ENCODE measurements at places on chromosomes 6 and 20.
A peak's percentile ranks its signal among the peaks of the same experiment; 100 is the strongest.

GRCh38 chr20:44736170-44737021, 9.3 kb upstream of the KCNK15 start:
- peak; percentile 93 for DNase-seq

DNA sequence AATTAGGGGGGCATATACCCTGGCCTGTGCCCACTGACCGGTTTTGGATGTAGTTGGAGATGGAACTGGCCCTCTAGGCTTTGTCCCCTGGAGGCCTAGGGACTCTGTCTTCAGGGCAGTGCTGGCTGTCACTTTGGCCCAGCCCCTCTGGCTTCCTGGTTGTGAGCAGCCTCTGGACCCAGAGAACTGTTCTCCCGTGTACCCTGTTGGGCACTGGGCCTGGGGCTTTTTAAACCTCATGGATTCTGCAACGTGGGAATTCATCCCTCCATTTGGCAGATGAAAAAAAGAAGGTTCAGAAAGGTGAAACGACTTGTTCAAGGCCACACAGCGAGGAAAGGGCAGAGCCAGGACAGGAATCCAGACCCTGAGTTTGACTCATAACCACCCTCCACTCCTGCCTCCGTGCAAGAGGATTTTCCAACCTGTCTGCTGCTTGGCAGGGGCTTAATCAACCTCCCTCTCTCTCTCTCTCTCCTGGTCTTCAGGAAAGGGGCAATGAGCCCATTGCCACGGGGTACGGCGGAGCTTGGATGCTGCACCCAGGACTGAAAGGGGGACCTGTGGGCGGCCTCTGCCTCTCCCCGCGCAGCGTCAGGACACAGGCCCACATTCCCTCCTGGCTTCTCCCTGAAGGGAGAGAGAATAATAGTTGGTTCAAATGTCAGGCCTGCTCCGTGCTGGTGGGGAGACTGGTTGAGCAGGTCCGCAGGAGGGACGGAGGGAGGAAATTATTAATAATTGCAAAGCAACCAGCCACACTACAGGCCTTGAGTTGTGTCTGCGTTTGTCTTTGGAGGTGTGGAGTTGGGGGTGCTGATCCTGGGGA, 56.0 kb downstream of the CEBPB start:
- no peak for DNase-seq

GRCh38 chr20:64158346-64159285, 5.6 kb upstream of the MYT1 start:
- DNase-seq: no peak

- no peak for DNase-seq
Measured at GRCh38 chr20:1926237-1926636, 31.0 kb downstream of the SIRPA start.

DNA sequence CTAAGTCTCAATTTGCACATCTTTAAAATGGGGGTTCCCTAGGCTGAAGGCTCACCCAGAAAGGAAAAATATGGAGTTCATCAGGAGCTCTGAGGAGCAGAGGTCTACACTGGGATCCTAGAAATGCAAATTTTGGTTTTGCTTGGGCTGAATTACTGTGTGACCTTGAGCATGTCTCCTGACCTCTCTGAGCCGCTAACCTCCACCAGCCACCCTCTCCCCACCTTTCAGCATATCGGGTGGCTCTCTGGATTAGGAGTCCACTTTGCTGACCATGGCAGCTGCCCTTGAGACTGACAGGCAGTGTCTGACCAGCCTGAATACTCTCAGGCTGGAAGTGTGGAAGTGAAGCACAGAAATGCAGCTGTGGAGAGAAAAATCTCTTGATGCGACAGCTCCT, 165.9 kb upstream of the LRFN2 start:
- no peak for DNase-seq

DNA sequence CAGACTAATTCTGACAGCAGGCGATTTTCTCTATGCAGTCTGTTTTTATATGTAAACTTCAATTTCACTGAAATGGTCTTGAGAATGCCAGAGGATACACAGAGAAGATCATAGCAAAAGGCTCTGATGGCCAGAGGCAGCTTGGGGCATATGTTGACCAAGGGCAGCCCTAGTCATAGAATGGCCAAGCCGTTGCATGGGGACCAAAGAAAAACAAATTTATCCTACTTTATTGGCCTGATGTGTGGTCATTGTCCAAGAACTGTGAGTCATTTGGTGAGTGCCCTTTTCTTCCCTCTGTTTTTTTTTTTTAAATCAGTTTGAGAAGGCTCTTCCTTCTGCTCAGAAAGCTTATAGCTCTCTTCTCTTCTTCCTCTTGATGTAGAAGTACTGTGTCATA, 5.8 kb downstream of the HDGFL1 start:
- peak; percentile 16 for DNase-seq

- DNase-seq: no peak
Measured at GRCh38 chr6:105691971-105692370, 289.1 kb upstream of the PREP start.

GRCh38 chr6:132147530-132148011, 196.4 kb upstream of the CCN2 start:
- DNase-seq: peak; percentile 96

DNA sequence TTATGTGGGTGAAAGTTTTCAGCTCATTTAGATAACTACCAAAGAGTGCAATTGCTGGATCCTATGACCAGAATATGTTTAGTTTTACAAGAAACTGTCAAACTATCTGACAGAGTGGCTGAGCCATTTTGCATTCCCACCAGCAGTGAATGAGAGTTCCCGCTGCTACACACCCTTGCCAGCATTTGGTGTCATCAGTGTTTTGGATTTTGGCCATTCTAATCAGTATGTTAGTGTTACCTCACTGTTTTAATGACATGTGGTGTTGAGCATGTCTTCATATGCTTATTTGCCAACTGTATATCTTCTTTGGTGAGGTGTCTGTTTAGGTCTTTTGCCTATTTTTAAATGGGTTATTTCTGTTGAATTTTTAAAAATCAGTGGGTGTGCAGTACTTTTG, 120.9 kb downstream of the CFAP61 start:
- no peak for DNase-seq

DNA sequence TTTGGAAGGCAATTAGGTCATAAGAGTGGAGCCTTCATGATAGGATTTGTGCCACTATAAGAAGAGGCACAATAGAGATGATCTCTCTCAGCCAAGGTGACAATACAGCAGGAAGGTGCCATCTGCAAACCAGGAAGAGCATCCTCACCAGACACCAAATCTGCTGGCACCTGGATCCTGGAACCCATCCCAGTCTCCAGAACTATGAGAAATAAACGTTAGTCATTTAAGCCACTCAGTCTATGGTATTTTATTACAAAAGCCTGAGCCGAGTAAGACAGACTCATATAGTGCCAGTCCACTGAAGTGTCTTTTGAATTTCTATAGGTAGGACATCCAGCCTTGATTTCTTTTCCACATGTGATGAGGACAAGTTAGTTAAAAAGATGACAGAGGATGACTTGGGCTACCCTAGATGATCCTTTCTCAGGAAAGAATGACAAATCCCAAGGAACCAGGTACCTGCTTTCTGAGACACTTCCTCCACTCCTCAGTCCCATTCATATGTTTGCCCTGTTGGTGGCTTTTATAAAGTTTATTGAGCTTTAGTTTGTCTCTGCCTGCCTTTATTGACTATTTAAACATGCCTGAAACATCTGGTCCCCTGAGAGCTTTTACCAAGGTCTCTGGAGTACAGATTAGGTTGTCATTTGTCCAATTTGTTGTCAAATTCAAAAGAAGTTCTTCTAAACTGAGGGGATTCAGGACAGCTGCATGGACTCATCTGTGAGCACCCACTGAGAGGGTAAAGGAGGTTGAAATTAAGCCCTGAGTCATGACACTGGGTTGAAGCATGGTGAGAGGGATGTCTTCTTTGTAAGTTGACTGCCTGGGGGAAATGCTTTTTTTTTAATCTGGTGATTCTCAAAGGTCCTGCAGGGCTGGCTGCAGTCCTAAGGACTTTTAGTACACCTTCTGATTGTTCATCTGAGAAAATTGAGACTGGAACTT, 165.0 kb upstream of the PLCB4 start:
- no peak for DNase-seq

GRCh38 chr20:49284818-49285217, 7.0 kb upstream of the ZNFX1 start:
- DNase-seq: no peak

DNA sequence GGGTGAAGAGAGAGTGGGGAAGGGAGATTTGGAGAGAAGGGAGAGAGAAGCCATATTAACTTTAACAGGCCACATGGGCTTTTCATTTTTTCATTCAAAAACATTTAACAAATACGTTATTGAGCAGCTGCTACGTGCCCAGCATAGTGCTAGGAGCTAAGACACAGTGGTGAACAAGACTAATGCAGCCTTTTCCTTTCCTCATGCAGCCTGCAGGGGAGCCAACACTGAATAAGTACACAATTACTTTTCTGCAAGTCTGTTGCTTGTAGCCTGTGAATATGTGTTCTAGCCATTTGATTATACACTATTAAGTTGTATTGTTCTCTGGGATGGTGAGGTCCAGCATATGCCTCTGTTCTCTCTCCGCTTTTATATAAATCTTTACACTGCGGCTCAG, 1.9 kb upstream of the BLOC1S5 start:
- no peak for DNase-seq

DNA sequence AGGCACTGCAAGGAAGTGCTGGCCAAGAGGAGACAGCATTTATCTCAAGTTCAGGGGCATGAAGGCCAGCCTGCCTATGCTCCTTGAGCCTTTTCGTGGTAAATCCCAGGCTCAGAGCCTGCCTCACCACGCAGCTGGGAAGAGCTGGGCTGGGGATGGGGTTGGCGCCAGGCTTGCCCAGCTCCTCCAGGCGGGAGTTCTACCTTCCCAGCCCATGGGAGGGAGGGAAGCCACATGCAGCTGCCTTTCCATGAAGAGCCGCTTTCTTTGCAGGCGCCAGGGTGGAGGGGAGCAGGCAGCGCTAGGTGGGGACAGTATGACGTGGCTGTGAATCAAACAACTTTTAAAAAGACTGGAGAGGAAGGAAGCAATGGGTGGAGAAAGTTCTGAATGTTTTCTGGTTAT, 19.5 kb upstream of the SIRT5 start:
- peak; percentile 42 for DNase-seq

- no peak for DNase-seq
Measured at GRCh38 chr6:46254331-46254730, 83.6 kb upstream of the ENPP5 start.

- DNase-seq: no peak
Measured at GRCh38 chr6:107731422-107732319, 92.4 kb downstream of the SCML4 start.

- peak; percentile 99 for DNase-seq
Measured at GRCh38 chr6:64415926-64416325, 780.3 kb downstream of the PHF3 start.

GRCh38 chr20:45036044-45036755, 64.7 kb downstream of the KCNS1 start:
- no peak for DNase-seq

GRCh38 chr20:52936351-52937340, 35.5 kb upstream of the TSHZ2 start:
- peak; percentile 4 for DNase-seq

GRCh38 chr20:15565786-15566185, 1007.5 kb downstream of the KIF16B start:
- DNase-seq: no peak

- no peak for DNase-seq
Measured at GRCh38 chr20:24169256-24169655, 180.7 kb upstream of the GGTLC1 start.

DNA sequence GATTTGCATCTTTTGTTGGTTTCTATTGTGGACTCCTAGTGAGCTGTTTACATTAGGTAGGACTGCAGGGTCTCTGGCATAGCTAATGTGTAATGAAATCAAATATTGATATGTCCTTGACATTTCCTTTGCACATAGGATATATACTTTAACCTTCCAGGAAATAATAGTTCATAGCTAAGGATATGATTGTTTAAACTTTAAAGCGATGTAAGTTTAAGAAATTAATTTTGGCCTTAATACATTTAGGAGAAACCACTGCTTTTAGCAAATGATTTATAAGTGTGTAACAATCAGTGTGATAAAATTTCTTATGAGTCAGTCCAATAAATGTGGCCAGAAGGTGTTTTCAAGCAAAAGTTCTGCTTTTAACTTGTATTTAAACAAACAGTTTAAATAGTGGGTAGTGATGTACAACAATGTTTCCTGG, 171.8 kb downstream of the HS3ST5 start:
- DNase-seq: no peak

GRCh38 chr20:56373942-56374341, 15.2 kb downstream of the FAM210B start:
- DNase-seq: no peak
